ENCODE measurements at places on chromosomes 6 and 20.

DNA sequence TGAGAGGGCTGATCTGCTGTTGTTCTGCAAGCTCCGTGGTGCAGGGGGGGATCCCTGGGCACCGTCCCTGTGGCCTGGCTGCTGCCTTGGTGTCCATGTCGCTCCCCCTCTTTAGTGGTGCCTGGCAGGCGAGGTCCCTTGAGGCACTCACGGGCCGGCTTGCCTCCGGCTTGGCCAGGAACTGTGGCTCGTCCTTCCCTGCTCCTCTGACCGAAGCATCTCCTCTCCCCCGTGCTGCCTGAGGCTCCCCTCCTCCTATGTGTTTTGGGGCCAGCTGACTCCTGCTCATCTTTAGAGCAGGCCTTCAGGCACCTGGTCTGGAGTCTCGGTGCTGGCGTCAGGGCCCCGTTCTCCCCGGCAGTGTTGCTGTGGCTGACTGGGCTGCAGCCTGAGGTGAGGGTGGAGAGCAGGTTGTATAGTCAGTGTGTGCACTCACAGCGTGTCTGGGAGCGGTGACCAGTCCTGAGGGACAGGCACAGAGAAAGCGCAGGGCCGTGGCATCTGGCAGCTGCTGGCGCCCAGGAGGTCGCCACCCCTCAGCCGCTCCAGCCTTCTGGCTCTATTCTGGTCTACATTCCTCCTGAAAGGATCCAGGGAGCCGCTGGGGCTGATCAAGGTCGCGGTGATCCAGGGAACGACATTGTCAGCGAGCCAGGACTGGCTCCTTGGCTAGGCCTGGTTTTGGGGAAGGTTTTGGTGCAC is 43.7 kb downstream of the PYGB start:
- H3K4me3 ChIP-seq: no peak overlapping the region
- H3K27ac ChIP-seq: no peak overlapping the region
- DNase-seq: no peak
- H3K27me3 ChIP-seq: no peaks in the 10 kb centered on the region
- H3K36me3 ChIP-seq: peaks cover 10% of the 10 kb centered on the region
- no peaks in the 10 kb centered on the region for H3K4me1 ChIP-seq

- no peak for DNase-seq
- H3K4me1 ChIP-seq: peaks cover 10% of the 10 kb centered on the region
- H3K4me3 ChIP-seq: no peak overlapping the region
- no peaks in the 10 kb centered on the region for H3K36me3 ChIP-seq
Observed at GRCh38 chr20:44433751-44434538, 41.7 kb upstream of the TTPAL start.

DNA sequence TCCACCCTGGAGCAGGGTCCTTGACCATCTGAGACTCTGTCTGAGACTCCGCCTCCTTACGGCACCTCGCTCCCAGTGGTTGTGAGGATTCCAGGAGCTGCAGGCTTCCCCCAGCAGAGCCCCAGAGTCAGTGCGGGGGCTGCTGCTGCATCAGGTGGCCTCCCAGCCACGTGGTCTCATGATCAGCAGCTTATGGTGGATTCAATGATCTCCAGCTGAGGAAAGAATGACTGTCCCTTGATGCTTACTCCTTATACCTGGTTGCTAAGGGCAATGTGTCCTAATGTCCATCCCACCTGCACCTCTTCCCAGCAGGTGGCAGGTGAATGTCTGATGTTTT is 40.0 kb downstream of the SLC22A1 start:
- H3K27ac ChIP-seq: no peak overlapping the region
- no peak for DNase-seq

DNA sequence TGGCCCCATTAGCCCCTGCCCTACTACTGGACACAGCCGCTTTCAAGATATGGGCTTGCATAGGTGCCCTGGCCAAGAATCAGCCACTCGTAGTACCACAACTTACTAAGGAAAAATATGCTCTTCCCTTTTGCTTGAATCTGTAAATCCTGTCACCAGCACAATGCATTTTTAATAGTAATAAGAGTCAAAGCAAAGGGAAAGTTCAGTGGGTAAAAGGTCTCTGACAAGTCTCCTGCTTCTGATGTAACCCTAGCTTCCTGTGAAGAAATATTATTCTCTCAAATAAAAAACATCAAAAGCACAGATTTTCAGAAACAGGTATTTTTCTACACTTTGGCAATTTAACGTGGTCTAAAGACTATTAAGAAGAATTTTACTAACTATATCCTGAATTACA is 373.8 kb downstream of the GJA1 start:
- no peak for DNase-seq
- H3K36me3 ChIP-seq: no peaks in the 10 kb centered on the region
- H3K4me3 ChIP-seq: no peak overlapping the region
- peaks cover 12% of the 10 kb centered on the region for H3K4me1 ChIP-seq
- H3K27ac ChIP-seq: peak overlapping the region; percentile 24

GRCh38 chr6:43963203-43963602 is 164.0 kb downstream of the MRPL14 start:
- no peak overlapping the region for H3K27ac ChIP-seq
- H3K36me3 ChIP-seq: no peaks in the 10 kb centered on the region
- H3K27me3 ChIP-seq: no peaks in the 10 kb centered on the region

DNA sequence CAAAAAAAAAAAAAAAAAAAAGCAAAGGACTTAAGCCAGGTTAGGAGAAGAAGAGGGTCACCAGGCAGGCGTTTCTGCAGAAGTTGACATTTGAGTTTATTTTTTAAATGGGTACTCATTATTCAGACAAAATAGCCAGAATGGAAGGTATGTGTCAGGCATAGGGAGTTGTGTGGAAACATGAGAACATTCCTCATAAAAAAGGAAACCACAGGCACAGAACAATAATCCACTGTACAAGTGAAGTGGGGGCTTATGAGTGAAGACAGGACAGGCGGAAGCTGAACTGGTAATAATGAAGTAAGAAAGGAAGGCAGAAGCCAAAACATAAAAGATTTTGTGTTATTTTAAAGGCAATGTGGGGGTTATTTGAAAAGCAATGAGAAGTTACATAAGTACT is 104.6 kb downstream of the EPB41L2 start:
- H3K27me3 ChIP-seq: no peaks in the 10 kb centered on the region
- H3K4me3 ChIP-seq: no peak overlapping the region
- H3K4me1 ChIP-seq: no peaks in the 10 kb centered on the region
- H3K27ac ChIP-seq: no peak overlapping the region

GRCh38 chr6:30163090-30163917 is at the start of gene TRIM15:
Gene TRIM15 (plus strand): TSS chr6:30163546. CDS start chr6:30163685, 139 bp downstream.
- DNase-seq: peak; percentile 31
- H3K27me3 ChIP-seq: peaks cover 5% of the 10 kb centered on the region
- no peak within 1 kb of the TSS for H3K4me3 ChIP-seq
- H3K4me1 ChIP-seq: no peaks in the 10 kb centered on the region

DNA sequence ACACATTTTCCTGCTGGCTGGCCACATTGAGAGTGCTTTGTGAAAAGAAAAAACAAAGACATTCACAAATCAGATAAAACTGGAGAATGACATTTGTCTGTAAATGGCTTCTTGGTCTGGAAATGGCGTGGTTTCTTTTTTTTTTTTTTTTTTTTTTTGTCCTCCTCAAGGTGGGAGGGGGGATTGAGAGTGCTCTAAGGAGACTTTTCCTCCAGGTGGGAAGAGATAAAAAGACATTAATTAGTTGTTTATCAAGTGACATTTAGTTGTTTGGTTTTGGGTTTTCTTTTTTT is 40.4 kb downstream of the GNAS start:
- DNase-seq: no peak
- no peaks in the 10 kb centered on the region for H3K27me3 ChIP-seq
- peak overlapping the region; percentile 85 for H3K27ac ChIP-seq
- H3K36me3 ChIP-seq: peaks cover 33% of the 10 kb centered on the region
- peaks cover 23% of the 10 kb centered on the region for H3K4me1 ChIP-seq
- peak overlapping the region; percentile 83 for H3K4me3 ChIP-seq

GRCh38 chr20:38032585-38033329 is 499 bp downstream of the TTI1 start:
- peak overlapping the region; percentile 60 for H3K27ac ChIP-seq
- H3K27me3 ChIP-seq: no peaks in the 10 kb centered on the region
- peaks cover 47% of the 10 kb centered on the region for H3K4me1 ChIP-seq
- no peaks in the 10 kb centered on the region for H3K36me3 ChIP-seq
- no peak for DNase-seq

DNA sequence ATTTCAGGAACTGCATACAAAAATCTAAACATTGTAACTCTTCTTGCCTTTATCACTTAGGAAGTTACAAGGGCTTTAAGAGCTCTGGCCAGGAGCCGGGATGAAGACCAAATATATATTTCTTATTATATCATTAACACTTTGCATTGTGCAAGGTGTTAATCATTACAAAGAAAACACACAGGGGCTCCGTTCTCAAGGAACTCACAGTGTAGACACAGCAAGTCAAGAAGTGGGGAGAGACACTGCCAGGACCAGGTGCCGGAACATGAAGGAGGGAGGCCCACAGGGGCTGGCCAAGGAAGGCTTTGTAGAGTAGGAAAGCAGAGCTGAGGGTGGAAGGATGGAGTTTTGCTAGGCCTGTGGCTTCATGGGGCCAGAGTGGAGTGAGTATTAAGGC is 17.4 kb downstream of the ITPR3 start:
- H3K4me1 ChIP-seq: 0 out of 2 replicates have a peak, but pooled peaks cover 7% of the 10 kb centered on the region
- no peak overlapping the region for H3K27ac ChIP-seq
- no peaks in the 10 kb centered on the region for H3K27me3 ChIP-seq
- no peak overlapping the region for H3K4me3 ChIP-seq
- no peak for DNase-seq
- H3K36me3 ChIP-seq: no peaks in the 10 kb centered on the region

DNA sequence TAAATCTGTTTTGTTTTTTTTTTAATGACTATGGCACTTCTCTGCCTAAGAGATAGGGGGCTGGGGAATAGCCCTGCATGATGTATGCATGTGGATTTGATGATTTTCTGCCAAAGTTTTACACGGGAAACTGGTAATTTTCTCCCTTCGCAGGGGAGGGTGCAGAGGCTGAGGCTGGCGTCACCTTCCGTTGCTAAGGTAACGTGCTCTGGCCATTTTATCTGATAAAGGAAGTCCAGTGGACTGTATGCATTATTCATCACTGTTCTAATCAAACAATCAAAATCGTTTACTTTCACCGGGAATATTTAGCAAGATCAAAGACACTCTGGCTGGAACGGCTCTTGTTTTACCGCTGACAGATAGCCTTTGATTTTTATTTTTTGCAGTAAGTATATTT is 789 bp downstream of the PHACTR1 start:
- no peak overlapping the region for H3K4me3 ChIP-seq
- DNase-seq: no peak

DNA sequence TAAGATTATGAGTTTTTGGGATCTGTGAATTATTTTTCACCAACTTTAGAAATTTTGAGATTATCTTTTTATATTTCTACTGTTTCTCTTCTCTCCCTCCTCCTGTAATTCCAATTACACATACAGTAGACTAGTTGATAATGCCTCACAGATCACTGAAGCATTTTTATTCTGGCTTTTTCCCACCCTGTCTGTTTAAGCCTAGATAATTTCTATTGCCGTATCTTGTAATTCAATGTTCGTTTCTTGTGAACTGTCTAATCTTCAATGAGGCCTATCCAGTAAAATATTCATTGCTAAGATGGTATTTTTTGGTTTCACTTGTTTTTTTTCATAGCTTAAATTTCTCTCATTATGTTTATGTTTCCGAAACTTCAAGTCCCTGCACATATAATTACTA is 12.0 kb downstream of the MDN1 start:
- H3K27ac ChIP-seq: no peak overlapping the region
- no peak overlapping the region for H3K4me3 ChIP-seq
- DNase-seq: no peak

DNA sequence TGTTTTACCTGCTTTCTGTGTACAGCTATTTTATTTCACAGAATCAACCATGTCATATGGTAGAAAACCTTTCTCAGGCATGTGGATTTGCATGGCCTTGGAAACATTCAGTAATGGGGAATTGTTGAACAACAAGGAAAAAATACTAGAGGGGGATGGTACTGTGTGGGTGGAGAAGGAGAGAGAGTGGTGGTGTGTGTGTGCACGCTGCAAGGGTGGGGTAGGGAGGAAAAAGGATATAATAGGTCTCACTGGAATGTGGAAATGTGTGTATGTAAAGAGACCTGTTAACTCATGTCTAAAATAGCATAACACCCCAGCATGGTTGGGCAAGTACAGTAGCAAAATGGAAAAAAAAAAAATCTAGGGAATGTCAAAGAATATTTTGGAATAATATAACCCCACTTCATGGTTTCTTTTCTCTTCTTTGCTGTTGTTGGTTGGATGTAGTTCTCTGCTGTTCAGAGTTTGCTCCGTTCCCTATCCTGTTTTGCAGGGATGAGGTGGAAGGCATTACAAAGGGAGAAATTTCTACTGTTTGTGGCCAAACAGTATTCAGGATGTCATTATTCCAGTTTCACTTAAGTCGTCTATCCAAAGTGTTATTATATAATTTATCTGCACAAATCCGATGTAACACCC is 93.9 kb upstream of the CITED2 start:
- no peak for DNase-seq
- no peaks in the 10 kb centered on the region for H3K27me3 ChIP-seq
- H3K36me3 ChIP-seq: no peaks in the 10 kb centered on the region
- no peak overlapping the region for H3K4me3 ChIP-seq
- no peaks in the 10 kb centered on the region for H3K4me1 ChIP-seq

GRCh38 chr6:139595183-139595582 is 220.7 kb upstream of the CITED2 start:
- DNase-seq: peak; percentile 55
- no peaks in the 10 kb centered on the region for H3K27me3 ChIP-seq
- H3K4me3 ChIP-seq: no peak overlapping the region

DNA sequence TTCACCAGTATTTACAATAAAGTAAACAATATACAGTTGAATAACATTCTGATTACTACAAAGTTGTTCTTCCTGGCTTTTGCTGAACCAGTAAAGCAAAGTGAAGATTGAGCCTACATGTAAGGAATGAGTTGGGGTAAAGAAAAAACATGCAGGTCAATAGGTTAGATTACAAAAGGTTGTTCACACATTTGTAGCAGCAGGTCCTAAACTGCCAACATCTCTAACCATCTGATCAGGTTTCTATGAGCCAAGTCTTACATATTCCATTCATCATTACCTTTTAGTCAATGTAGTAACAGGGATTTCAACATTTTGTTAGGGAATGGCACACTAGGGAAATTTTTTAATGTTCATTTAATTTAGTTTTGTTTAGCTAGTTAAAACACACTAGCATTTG is 9.3 kb upstream of the CALHM6 start:
- no peak overlapping the region for H3K4me3 ChIP-seq
- H3K36me3 ChIP-seq: no peaks in the 10 kb centered on the region
- no peak overlapping the region for H3K27ac ChIP-seq
- no peaks in the 10 kb centered on the region for H3K27me3 ChIP-seq
